CD8-positive, alpha-beta T cell (primary cell): ENCODE measurements at places on chromosomes 7 and 10.

DNA sequence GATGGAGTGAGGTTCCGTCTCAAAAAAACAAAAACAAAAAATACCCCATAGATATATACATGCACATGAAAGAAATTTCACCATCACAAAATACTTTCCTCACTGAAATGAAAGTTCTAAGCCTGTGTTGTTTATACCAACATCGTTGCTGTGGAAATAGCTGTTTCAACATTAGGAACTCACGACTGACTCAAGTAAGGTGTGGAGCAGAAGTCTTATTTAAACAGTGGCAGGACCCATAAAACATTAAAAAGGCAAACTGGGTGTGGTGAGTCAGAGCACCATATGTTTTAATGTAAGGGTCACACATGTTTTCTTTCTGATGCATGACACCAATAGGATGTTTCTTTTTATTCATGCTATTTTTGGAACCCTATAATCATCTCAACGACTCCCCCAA is 48.3 kb downstream of the BAIAP2L1 start:
- DNase-seq: no peak

DNA sequence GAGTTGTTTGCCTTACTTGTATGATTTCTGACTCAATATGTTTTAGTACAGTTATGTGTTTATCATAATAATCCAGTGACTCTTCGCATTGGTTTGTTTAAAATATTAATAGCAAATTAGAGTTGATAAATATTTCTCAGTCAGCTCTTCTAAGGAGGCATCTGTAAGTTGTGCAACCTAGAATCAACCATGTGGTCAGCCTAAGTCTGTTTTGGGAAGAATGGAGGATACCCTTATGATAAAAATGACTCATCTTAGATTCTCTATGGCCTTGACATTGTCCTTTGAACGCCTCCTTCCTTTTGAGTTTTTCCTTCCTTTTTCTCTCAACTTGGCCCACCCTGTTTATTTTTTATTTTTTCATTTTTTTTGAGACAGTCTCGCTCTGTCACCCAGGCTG is 18.8 kb downstream of the DNAJC9 start:
- no peak for DNase-seq

DNA sequence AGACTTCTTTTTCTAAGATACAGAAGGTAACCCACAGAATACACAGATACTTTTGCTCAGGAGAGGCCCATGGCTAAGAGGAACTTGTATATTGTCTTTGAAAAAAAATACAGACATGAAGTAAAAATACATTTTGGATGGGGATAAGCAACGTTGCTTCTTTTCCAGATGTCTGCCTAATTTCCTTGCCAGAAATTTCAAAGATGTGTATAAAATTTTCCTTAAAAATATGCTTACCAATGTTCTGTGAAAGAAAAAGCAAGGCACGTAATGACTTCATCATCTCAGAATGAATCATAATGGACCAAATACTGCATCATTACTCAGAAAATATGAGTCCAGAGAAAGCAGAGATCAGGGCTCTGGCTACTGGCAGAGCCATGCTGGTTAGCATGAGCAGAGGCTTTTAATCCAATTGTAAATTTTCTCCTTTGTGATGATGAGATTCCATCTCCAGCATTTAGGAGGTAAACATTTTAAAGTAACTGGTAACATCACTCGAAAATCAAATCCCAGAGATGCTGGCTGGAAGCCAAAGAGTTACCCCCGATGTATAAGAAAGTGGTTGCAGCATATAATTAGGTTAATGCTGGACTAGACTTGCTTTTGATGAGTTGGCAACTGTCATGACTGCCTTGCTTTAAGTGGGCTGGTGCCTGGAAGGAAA is 272.5 kb downstream of the SEMA3A start:
- no peak for DNase-seq

DNA sequence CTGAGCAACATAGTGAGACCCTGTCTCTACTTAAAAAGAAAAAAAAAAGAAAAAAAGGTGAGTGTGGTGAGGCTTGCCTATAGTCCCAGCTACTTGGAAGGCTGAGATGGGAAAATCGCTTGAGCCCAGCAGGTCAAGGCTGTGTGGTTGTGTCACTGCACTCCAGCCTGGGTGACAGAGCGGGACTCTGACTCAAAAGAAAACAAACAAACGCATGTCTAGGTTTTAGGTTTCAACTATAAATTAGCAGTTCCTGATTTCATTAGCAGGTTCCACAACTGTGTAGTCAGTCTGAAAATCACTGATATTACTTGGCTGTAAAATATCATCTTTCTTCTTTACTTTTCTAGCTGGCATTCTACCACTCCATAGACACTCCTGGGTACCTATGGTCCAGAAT is 155.7 kb upstream of the HGF start:
- DNase-seq: no peak

- no peak for DNase-seq
These were observed 87.7 kb downstream of the CUBN start for GRCh38 chr10:17041626-17042520.

DNA sequence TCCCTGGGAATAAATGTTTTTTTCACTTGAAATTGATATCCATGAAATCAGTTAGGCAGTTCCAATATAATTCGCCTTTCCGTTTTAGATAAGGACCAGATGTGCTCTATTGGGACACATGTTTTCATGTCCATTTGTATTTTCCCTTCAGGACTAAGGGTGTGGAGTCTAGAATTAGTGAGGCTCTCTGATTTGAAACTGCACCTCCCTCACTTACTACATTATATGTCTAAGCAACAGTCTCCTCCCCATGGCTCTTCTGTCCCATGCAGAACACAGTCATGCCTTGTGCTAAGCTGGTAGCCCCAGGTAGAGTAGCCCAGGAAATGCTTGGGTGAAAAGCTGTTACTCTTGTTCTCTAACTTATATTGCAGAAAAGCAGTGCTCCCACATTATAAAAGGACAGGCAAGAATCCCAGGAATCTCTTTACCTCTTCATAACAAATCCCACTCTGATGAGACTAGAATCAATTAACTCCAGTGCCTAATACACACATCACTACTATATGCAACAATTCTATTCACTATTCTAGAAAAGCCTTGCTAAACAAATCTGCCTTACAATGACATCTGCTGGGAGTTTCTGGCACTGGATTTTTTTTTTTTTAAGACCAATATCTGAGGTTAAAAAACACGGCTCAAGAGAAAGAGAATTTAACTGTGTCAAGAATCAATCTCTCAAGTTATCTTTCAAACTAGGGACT is 293.9 kb downstream of the SNX13 start:
- no peak for DNase-seq
